ENCODE measurements at places on chromosomes 4 and X.

- DNase-seq: no peak
Measured at GRCh38 chr4:124938836-124939235, 226.3 kb upstream of the ANKRD50 start.

- no peak for DNase-seq
Measured at GRCh38 chrX:107773906-107774435, 1.6 kb downstream of the TSC22D3 start.

DNA sequence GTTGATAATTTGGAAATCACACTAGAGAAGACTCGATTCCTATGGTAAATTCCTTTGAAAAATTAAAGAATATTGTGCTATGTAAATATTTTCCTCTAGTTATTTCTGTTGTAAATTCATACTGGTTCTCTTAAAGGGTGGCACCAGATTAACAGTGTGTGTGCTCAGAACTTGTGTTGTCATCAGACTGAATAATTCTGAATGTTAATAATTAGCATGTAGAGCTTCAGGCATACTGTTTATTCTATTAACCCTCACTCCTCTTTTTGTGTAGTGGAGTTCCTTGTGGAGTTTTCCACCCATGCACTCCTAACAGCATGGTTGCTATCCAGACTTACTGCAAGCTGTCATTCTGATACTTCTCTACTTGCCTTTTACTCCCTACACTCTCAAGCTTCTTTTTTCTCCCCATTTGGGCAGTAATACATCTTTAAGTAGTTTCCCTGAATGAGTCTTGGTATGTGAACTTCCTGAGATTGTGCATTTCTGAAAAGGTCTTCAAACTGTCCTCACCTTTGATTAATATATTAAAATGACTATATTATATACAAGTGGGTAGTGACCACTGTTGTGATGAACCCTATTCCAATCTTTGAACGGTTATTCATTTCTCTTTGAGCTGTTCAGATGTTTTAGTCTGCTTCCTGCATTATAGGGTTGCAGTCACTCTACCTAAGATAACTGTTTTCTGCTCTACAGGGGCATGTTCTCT is 29.9 kb upstream of the RTL8A start:
- DNase-seq: no peak

GRCh38 chrX:107766470-107767150 is 9.0 kb downstream of the TSC22D3 start:
- DNase-seq: no peak

GRCh38 chrX:48626401-48627298 is 29.4 kb downstream of the WDR13 start:
- DNase-seq: no peak

- no peak for DNase-seq
Measured at GRCh38 chrX:9153300-9153699, 119.4 kb upstream of the FAM9B start.

DNA sequence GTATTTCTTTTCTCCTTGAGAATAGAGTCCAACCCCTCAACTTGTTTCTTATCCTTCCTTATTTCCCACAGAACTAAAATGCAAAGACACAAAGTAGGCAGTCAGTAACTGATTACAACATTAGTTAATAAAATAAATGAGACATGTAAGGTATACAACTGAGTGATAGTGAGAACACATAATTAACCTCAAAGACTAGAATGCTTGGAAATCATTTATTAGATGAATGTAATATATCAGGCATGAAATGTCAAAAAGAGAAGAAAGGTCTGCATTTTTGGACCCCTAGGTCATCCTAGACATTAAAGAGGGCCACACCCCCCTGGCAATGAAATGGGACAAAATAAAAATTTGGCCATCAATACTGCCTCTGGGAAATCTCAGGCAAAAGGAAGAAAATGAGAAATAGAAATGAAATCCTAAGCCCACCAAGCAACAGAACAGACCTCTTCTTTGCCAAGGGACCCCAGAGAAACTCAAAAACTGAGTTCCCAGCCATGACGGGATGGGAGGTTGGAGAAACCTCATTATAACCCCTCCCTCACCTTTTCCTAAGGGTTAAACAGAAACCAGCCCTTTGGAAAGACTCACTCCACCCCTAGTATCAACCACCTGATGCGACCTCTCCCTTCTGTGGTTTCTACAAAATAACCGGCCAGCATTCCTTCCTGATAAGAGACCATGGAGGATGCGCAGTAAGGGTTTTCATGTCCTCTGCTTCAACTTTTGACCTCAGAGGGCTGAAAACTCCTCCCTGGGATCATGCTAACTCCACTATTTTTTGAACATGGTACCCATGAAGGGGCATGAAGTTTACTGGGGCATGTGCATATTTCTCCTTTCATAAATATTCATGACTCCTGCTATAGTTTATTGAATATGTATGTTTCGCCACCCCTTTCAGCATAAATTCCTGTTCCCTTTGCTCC is 90.0 kb upstream of the EXOC1L start:
- DNase-seq: no peak

- no peak for DNase-seq
Measured at GRCh38 chr4:128821151-128821550, 11.7 kb downstream of the JADE1 start.

GRCh38 chrX:23062359-23062758 is 62.6 kb downstream of the DDX53 start:
- no peak for DNase-seq

GRCh38 chrX:69124108-69124507 is 41.1 kb downstream of the PJA1 start:
- no peak for DNase-seq

DNA sequence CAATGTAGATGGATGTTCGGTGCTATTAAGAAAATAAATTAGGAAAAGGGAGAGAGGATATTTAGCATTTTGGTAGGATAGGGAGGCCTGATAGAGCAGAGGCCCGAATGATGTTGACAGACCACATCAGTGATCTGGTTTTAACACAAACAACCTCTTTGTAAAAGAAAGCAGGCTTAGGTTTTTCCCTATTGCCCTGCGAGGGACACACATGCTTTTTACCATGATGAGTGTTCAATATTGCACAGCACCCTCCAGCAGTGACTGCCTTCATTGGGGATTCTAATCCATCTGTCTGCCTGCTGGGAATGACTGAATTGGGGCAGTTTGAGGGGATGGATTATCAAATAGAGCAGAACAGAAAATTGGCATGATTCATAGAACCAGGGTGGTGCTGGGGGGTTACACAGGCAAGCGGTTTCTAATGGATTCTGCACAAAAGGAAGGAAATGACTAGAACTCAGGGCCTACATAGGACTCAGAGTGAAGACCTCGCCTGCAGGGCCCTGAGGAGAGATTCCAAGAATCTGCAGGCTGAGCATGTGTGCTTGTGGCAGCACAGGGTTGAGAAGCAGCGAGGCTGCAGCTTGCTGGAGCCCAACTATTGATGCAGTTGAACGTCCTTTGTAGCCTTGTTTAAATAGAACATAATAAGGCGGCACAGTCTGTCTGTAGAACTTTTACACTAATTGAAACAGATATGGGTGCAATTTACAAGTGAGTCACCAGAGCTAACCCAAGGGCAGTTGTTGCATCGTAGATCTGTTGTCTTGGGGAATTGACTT is 58.0 kb downstream of the RHOH start:
- DNase-seq: no peak

- DNase-seq: no peak
Measured at GRCh38 chr4:151114986-151115385, 15.6 kb downstream of the RPS3A start.

DNA sequence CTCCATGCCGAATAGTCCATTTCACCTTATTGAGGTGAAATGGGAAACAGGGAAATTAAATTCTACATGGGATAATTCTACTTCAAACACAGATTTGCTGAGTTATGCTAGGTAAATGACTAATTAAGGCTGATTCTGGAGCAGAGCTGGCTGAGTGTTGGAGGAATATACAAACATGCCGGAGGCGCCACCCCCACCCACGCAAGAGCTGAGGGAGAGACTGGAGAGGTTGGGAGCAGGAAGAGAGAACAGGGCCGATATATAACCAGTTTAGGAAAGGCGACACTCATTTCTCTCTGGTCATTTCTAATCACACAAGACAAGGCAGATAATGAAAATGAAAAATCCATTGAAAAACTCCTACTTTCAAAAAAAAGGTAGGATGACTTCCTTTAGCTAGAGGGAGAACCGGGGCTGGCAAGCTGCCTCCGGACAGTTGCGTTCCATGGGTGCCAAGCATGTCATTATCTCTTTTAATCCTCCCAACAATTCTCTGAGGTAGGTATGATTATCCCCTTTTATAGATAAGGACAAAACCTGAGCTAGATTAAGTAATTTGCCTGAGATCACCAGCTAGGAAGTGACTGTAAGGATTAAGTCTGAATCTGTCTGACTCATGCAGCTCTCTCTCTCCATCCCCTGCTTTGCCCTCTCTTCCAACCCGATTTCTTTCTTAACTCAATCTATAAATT is 27.6 kb upstream of the CFAP299 start:
- DNase-seq: no peak

DNA sequence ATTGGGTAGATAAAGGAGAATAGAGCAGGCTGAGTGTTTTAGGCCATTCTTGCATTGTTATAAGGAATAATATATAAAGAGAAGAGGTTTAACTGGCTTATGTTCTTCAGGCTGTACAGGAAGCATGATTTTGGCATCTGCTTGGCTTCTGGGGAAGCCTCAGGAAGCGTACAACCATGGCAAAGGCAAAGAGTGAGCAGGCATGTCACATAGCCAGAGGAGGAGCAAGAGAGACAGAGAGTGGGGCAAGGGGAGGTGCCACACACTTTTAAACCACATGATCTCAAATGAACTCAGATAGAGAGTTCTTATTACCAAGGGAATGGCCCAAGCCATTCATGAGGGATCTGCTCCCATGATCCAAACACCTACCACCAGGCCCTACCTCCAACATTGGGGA is 4.4 kb upstream of the METTL14 start:
- no peak for DNase-seq

DNA sequence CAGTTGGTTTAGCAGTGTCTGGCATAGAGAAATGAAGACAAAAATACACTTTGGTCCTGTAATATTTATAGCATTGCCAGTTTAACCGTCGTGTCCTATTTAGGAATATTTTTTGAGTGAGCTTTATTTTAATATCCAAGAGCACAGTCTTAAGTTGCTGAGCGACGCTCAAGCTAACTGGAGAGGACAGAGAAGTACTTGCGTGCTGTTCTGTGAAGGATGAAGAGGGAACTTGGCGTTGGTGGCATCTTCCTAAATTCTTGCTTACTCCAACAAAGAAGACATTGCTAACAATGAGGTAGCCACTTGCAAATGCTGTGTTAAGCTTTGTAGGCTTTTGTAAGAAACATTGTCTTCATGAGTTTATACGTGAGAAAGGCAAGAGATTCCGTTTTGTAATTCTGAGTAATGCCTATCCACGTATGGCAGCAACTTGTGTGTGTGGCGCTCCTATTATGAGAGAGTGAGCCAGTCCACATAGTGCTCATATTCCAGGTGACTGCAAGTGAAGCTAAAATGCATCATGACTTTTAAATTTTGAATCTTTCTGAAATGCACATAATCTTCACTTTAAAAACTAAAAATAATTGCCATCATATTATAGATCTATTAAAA is 50.6 kb downstream of the SYNPO2 start:
- no peak for DNase-seq

DNA sequence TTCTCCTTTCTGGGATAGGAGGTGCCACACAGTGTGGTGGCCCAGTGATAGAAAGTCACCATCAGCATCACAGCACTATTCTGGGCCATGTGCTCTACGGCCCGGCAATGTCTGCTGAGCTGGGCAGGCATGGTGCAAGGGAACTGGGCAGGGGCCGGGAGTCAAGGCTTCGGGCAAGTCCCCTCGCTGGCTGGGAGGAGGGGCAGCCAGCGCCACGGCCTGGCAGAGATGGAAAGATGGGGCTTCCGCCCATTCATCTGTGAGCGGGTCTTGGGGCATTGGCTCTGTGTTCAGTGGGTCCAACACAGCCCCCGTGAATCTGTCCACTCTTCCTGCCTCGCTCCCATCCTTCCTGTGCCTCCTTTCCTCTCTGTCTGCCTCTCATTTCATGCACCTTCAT is 7.1 kb upstream of the ATP2B3 start:
- no peak for DNase-seq

DNA sequence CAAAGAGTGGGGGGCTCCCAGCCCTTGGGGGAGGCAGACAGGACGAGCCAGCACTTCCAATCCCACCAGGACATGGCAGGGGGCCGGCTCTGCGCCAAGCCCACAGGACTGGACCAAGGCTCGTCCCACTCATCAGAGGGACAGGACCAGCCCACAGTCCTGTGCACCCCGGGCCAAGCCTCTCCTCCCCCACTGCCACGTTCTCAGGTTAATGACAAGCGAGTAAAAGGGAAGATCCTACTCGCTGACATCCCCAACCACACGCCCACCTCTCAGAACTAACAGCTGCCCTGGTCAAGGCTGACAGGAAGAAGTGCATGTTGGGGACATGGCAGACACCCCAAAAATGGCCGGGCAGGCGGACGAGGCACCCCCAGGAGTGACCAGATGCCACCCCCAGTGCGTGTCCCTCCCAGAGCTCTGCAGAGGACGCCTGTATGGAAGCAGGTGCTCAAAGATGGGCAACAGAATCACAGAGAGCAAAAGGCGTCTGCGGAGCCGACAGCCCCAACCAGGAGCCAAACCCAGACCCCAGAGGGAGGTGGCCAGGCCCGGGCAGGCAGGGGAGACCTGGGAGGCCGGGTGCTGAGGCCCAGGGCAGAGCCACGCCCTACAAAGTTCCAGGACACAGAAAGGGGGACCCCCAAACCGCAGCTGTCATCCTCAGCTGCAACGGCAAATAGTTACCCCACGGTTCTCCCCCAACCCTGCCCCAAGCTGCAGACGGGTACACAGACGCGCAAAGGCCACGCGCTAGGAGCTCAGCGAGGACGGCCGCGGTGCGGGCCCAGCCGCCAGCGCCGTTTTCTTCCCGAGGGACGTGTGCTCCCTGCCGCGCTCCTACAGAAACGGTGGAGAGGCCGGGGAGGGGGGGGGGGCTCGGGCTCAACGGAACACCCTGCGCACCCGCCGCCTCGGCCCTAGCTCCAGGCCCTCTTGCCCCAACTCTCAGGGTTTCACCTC is 1.7 kb downstream of the CTBP1 start:
- peak; percentile 9 for DNase-seq

GRCh38 chrX:67004451-67004850 is 365.6 kb upstream of the EDA2R start:
- DNase-seq: no peak

DNA sequence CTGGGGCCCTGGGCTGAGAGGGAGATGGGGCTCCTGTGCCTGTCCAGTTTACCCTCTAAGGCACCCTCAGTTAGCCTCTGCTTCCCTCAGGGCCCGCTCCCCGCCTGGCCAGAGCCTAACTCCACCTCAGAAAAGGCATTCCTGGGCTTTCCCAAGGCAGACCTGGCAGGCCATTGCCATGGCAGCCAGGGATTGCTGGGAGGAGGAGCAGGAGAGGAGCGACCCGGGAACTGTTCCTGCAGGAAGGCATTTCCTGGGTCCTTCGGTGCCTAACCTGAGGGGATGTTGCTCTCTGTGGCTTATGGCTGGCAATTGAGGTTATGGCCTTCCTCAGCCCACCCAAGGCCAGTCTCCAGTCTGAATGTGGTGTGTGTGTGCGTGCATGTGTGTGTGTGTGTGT is 131.3 kb downstream of the PJA1 start:
- DNase-seq: no peak

GRCh38 chr4:1629699-1630083 is 54.4 kb downstream of the FAM53A start:
- DNase-seq: no peak

- no peak for DNase-seq
Measured at GRCh38 chrX:136322064-136322463, 21.3 kb downstream of the ADGRG4 start.
